ENCODE measurements at places on chromosomes 1 and 21.

- DNase-seq, result no peak
Measured at GRCh38 chr21:16211339-16212303, 481.8 kb downstream of the USP25 start.

DNA sequence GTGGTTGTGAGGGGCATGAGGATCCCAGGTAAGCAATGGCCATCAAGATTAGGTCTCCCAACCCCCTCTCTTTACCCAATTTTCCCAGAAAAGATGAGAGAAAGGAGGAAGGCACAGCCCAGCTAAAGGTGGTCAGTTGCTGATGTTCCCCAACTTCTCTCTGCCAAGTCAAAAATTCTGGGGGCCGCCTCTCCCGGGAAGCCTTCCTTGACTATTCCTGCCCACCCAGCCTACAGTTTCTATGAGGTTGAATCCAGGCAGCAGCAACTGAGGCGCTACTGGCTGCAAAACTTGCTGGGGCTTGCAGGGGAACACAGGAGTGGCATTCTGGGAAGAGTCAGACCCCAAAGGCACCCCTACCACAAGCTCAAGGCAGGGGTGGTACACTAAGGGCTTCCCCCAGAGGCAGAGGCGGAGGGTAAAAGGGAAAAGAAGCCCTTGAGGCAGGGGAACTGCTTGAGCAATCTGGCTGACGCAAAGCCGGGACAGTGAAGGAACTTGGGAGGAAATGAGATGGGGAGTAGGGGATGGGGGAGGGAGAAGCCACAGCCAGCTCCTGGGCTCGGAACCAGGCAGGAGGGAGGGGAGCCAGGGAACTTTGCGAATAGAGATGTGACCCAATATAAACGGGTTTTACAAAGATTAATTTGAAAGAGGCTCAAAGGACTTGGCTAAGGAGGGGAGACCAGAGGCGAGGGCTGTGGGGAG, 31.2 kb downstream of the SDC3 start:
- no peak for DNase-seq

DNA sequence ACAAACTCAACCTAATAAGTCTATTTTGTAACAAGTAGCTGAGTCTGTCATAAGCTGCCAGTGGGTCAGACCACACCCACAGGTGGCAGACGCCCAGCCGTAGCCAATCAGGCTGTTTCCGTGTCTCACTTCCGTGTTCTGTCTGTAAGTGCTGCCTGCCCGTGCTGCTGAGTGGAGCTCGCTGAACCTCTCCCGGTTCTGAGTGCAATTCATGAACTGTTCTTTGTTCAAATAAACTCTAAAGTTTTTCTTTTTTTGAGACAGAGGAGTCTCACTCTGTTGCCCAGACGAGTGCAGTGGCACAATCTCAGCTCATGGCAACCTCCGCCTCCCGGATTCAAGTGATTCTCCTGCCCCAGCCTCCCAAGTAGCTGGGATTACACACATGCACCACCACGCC, 25.1 kb downstream of the POFUT2 start:
- no peak for DNase-seq

DNA sequence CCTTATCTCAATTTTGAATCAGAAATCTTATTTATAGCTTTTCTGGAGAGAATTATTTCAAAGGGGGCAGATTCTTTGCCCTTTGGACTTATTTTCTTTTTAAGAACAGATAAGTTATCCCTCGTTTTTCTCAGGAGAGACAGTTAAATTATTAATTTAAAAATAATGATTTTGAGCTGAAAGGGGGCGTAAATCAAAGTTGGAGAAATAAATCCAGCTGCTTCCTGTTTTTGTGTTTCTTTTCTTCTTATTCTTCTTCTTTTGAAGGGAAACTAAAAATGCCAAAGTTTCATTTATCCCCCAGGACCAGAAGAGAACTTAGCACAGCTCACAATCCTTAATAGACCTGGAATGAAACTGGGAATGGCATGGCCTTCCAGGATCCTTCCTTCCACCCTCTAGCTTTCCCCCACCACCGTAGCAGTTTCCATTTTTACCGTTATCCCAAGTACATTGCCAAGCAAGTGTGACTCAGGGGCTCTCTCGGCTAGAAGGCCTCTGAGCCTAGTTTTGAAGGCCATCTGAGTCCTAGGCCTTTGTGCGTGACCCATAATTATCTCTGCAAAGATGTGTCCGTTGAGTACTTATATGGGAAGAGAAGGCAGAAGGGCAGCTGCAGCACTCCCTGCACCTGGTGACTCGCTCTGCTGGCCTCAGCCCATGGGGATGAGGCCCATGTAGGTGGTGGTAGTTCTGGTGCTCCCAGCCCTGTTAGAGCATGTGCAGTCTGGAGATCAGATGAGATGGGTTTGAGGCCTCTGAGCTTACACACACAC, 181.7 kb downstream of the ROR1 start:
- no peak for DNase-seq

DNA sequence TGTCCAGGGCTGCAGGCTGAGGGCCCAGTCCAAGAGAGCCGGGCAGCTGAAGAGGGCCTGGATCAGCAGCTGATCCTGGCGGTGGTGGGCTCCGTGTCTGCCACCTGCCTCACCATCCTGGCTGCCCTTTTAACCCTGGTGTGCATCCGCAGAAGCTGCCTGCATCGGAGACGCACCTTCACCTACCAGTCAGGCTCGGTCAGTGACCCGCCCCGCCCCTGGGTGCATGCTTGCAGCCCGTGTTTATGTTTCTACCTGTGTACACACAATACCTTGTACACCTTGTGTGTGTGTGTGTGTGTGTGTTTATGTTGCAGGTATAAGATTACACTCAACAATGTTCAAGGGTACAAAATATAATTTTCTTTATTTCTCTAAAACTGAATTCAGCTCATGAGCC, 13.0 kb downstream of the TIE1 start:
- DNase-seq, result no peak

GRCh38 chr1:51299981-51300670, 30.2 kb downstream of the TTC39A start:
- DNase-seq, result no peak

DNA sequence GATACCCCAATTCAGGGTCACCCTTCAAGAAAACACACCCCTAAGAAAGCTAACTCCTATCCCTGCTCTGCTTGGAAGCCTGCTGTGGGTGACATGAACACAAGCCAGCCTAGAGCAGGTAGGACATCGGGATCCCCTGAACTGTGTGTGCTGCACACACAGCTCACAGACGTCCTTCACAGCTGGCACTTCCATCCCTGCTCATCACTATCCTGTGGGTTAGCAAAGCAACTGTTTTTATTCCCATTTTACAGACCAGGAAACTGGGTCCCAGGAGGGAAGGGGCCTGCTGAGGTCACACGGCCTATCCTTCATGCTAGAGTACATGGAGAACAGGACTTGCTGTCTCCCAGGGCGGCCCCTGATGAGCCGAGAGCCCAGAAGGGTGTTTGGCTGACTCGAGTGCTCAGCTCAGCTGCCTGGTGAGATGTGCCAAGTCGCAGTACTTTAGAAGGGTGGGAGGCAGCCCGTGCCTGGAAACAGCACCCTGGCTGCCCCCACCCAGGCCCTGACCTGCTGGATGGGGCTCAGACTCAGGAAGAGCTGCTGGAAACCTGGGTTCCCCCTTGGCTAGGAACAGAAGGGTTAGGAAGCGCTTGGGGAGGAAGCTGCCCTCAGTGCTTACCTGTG, 28.3 kb upstream of the BTG2 start:
- DNase-seq, result no peak

- no peak for DNase-seq
Measured at GRCh38 chr1:151475175-151475574, 15.9 kb upstream of the POGZ start.

GRCh38 chr21:29305068-29305467, 6.3 kb downstream of the BACH1 start:
- no peak for DNase-seq

DNA sequence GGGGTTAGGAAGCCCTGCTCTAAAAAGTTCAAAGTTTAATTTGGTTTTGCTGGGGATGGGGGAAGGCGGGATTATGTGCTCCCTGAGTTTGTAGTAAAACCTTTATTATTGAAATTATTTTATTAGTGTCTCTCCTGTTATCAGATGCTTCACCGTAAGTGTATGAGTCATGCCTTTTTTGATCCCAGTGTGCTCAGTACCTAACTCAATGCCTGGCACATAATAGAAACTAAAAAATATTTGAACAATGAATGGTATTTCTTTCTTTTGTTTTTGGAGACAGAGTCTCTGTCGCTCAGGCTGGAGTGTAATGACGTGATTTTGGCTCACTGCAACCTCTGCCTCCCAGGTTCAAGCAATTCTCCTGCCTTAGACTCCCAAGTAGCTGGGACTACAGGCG, 6.4 kb downstream of the SNRPE start:
- no peak for DNase-seq

- no peak for DNase-seq
Measured at GRCh38 chr1:235939480-235939775, 72.7 kb upstream of the LYST start.

- no peak for DNase-seq
Measured at GRCh38 chr1:10304295-10304694, 93.9 kb downstream of the KIF1B start.

DNA sequence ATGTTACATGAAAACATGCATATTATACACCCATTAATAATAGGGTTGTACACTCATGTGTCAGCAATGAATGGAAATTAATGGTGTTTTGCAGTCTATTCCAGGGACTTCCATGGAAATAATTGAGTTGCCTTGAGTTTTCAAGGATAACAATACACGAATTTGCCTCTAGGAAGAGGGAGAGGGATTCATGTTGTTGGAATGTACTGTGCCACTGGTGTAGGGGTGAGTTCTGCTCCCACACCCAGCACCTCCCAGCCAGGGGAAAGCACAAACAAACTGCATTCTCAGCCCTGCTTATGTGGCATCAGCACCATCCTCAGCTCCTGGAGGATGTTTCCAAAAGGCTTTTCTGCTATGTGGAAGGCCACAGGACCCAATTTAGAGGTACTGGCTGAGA, 57.8 kb downstream of the BCAR3 start:
- no peak for DNase-seq

GRCh38 chr1:64228167-64228957, 24.9 kb downstream of the UBE2U start:
- DNase-seq, result no peak

DNA sequence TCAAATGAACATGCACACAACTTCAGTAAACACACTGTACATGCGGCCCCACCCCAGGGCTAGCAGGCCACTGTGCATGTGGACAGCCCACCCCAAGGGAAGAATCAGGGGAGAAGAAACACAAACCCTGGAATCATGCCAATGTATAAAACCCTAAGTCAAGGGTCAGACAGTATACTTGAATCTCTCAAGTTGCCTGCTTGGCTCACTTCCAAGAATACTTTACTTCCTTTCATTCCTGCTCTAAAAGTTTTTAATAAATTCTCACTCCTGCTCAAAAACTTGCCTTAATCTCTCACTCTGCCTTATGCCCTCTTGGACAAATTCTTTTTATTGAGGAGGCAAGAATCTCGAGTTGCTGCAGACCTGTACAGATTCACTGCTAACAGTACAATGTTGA, 231.2 kb upstream of the CACYBP start:
- no peak for DNase-seq
